ENCODE measurements at places on chromosomes 4 and X.

DNA sequence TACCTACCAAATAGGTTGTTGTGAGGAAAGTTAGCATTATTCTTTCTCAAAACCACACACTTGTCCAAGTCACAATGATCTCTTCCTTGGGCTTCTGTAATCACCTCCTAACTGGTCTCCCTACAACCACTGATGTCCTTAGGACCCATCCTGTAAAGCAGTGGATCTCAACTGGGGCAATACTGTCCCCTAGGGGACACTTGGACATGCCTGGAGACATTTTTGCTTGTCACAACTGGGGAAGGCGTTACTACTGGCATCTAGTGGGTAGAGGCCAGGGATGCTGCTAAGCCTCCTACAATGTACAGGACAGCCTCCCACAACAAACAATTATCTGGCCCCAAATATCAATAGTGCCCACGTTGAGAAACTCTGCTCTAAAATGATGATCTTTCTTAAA is 118.7 kb upstream of the AP1S2 start:
- DNase-seq, result no peak

GRCh38 chr4:120769227-120769626 is 153.3 kb downstream of the PRDM5 start:
- no peak for DNase-seq

DNA sequence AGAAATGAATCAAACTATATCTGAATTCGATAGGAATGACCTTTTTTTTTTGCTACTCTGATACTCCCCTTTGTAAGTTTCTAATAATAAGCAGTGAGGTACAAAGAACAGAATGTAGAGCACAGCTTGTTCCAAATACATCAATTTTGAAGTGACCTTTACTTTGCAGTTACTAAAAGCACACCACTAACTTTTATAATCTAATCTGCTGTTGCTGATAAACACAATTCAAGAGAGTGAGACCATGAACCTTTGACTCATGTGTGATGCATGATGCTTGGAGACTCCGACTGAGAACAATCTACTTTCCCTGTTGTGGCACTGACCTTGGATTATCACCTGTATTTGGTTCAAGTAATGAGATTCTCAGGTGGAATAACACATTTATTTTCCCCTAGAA is 91.6 kb upstream of the GNPDA2 start:
- no peak for DNase-seq

- DNase-seq, result no peak
Measured at GRCh38 chr4:15683143-15683495, 1.5 kb downstream of the FAM200B start.

DNA sequence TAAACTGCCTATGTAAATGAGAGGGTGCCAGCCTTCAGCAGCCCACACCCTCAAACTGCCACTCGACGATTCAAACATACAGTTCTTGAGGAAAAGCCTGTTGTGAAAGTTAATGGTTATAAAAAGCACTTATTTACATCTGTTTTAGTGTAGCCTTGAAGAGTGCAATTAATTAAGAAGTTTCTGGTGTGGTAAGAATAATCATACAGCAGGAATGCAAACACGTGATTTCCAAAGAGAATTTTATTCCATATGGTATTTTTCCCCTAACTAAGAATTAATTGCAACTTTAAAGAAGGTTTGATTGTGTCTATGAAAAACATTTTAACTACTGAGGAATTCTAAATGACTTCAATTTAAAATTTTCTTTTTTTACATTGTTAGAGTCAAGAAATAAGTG is 176.3 kb upstream of the PITX2 start:
- DNase-seq, result no peak

GRCh38 chr4:56085275-56085674 is 136.5 kb downstream of the CEP135 start:
- DNase-seq, result no peak

- DNase-seq, result no peak
Measured at GRCh38 chr4:60589425-60589824, 610.7 kb upstream of the ADGRL3 start.

DNA sequence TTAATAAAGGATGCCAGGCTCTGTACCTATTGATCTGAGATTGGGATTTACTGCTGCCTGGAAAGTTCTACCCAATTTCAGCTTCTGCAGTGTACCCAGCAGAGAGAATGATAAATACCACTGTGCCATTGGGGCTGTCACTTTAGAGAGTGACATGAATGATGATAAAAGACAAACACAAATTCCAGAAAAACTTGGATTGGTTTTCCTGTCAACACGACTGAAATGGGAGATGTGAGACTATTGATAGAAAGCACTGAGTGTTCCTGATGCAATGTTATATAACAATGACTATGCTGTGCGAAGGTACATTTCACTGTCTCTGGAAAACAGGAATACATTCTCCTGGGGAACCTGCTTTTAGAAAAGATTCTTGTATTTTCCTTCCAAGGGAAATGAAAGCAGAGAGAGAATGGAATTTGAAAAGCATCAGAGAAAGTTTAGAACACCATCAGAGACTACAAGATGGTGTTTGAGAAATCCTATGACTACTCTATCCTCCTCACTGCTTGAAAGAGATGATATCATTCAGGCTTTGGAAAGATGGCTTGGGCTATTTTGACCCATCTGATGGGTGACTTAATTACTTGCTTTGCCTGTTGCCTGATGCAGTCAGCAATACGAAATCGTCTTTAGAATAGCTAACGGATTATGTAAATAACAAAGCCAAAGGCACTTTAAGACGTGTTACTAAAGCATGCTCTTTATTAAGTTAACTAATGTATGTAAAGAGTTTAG is 49.7 kb downstream of the MID1IP1 start:
- no peak for DNase-seq

DNA sequence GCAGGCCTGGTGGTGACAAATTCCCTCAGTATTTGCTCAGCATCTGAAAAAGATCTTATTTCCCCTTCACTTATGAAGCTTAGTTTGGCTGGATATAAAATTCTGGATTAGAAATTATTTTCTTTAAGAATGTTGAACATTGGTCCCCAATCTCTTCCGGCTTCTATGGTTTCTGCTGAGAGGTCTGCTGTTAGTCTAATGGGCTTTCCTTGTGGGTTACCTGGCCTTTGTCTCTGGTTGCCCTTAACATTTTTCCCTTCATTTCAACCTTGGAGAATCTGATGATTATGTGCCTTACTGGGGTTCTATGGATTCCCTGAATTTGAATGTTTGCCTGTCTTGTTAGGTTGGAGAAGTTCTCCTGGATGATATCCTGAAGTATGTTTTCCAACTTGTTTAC is 17.4 kb upstream of the TMPRSS11F start:
- no peak for DNase-seq

- peak; percentile 3 for DNase-seq
Measured at GRCh38 chr4:145557720-145558119, 61.5 kb upstream of the MMAA start.

DNA sequence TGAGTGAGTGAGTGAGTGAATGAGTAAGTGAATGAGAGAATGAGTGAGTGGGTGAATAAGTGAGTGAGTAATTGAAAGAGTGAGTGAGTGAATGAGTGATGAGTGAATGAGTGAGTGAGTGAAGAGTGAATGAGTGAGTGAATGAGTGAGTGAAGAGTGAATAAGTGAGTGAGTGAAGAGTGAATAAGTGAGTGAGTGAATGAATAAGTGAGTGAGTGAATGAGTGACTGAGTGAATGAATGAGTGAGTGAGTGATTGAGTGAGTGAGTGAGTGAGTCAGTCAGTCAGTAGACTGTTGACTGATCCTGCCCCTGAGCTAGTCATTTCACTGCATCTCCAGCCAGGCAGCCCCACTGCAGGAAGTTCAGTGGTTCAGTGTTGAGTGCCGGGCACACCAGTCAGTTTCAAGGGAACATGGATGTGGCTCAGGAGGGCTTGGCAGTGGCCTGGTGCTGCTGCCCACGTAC is 228.4 kb upstream of the PSAPL1 start:
- no peak for DNase-seq

GRCh38 chr4:35643661-35644060 is 600.7 kb downstream of the ARAP2 start:
- DNase-seq, result no peak

DNA sequence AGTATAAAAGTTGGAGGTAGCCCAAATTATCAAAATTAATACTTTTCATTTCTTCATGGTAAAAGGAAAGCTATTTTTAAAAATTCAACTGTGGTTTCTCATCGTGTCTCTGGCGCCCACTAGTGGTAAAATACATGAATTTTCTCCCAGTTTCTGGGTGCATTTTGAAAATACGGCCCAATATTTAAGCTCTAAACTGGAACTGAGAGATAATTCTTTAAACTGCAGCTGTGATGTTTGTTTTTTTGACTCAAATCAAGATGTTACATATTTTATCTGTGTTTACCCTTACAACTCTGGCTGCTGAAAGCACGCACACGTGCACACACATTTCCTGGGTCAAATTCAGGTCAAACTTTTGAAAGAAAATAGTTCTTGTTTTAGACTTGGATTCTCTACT is 123.9 kb upstream of the ACSL4 start:
- no peak for DNase-seq

DNA sequence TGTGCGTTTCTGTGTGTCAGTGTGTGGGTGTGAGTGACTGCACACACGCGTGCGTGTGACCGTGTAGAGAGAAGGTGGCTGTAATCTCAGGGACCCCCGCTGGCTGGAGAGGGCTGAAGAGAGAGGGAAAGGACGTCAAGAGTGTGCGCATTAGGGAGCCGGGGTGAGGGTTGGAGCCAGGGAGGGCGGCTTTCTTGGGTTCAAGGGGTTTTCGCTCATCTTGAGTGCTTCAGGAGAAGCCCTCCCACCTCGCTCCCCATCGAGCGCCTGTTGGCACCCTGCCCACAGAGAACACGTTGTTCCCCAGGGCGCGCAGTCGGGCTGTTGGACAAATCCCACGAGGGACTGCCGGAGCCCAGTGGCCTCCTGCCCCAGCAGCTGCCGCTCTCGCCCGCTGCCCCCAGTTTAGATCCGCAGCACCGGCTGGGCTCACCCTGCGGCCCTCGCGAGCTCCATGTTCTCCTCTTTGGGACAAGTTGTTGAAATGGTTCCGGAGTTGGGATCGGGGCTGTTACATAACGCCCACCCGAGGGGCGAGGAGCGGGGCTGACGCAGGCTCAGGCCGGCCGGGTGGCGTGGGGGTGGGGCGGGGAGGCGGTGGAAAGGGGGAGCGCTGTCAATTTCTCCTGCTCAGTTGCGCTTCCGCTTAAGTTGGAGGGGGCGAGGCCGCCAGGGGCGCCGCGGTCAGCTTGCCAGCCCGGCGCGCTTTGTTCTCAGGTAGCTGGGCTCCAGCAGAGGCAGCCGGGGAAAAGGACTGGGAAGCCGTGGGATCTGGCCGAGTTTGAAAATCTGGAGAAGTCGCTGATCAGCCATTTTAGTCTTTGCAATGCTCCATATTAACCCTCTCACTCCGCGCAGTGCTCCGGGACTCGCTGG is 1.6 kb downstream of the GRIA2 start:
- DNase-seq, result peak; percentile 18

GRCh38 chr4:47639531-47639930 is 154.5 kb downstream of the ATP10D start:
- no peak for DNase-seq

DNA sequence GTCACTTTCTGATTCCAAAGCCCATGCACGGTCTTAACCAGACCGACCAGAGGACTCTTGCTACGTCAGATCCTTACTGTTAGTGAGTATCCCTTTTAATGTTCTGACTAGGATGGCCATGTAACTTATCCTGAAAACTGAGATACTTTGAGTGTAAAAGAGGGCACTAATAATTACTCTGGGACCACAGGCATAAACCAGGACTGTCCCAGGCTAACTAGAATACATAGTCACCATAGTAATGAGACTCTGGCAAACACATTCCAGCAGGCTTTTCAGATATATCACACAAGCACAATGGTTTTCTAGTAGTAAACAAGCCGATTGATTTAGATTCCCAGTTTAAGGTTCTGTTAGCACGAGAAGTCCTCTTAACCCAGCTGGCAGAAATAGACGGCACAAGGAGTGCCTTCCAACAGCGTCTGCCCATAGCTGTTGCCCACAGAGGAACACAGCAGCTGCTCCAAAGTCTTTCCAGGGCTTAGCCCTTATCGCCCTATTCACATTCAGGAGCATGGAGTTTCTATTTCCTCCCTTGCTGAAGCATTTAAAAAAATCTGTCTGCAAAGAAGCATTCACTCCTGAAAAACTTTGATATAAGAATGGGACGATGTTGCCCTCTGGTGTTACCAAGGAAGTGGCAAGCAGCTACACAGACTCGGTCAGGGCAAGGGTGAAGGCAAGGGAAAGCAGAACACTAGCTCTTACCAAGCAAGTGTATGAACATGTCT is 92.4 kb downstream of the CXCL13 start:
- DNase-seq, result no peak

GRCh38 chrX:22634751-22635150 is 362.0 kb downstream of the CBLL2 start:
- no peak for DNase-seq

GRCh38 chrX:126994032-126994600 is 174.6 kb downstream of the PRR32 start:
- no peak for DNase-seq

DNA sequence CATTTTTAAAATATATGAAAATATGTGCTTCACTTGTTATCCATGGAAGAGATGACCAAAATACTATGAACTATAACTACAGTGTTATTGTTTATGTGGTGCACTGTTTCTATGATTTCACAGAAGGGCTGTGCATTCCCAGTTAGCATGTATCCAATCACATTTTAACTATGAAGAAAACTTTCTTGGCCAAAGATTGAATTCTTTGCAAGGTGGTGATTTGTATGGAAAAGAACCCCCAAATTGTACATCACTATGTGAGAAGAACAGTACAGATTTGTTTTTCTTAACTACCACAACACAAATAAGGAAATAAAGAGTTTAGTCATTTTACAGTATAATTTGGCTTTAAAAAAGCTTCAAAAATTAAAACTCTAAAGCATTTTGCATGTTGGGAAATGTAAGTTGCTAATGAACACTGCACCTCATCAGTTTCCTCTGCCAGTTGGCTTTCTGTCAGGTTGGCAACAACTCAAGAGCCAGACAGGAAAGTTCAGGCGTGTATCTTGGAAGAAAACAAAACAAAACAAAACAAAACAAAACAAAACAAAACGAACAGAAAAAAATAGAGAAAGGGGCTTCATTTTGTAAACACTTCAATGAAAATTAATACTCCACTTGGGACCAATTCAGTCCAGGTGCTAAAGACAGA is 237.0 kb downstream of the SCFD2 start:
- no peak for DNase-seq

DNA sequence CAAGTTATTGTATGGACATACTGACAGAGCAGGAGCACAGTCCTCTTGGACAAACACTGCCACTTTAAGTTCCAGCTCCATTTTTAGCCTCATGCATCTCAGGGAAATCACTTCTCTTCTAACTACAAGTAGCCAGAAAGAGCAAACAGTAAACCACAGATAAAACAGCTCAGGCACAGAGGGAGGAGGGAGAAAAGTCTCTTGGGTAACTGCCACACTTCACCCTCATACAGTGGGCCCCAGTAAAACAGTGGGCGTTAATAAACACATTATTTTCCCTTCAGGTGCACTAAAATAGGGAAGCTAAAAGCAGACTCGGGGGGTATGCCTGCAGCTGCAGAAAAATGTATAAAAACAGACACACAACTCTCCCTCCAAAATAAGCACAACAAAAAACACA is 21.6 kb downstream of the CD38 start:
- no peak for DNase-seq

DNA sequence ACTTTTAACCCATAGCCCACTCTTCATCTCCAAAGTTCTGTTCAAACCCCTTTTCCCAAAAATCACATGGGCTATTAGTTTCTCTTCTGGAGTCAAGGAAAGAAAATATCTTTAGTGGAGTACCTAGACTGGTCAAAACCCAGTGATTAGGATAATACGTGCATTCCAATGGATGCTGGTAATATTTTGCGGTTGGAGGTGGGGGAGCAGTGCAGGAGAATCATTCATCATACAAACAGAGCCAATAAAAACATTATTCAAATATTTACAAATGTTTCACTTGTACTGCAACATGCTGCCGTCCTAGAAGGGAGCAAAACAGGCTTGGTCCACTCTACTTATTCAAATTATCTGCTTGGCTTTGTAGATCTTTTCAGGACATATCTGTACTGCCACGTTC is 57.2 kb upstream of the RAB9B start:
- DNase-seq, result no peak

Data from NCI-H1092 (cell line).